Astrocyte of the cerebellum (primary cell): ENCODE measurements at places on chromosomes 7 and 10.

GRCh38 chr10:125123476-125124114, 36.8 kb downstream of the CTBP2 start:
- DNase-seq, result peak; percentile 71

GRCh38 chr7:11461946-11462345, 370.1 kb downstream of the THSD7A start:
- DNase-seq, result no peak

- no peak for DNase-seq
Measured at GRCh38 chr7:130673066-130673465, 4.5 kb upstream of the COPG2 start.

DNA sequence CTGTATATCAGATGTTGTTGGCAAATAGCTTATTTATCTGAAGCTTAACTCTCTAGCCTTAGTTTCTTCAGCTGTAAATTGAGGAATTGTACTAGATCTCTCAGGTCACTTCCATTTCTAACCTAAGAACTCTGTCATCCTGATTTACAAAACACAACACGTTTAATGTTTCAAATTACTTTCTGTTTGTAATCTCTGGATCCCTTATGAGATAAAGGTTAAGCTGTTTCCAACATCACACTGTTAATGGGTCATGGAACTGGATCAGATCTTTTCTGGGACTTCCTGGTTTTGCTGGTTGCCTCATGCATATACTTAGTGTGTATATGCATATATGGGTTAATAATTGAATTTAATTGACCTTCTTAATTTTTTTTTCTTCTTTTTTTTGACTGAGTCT, 9.9 kb downstream of the SAMD8 start:
- no peak for DNase-seq

- DNase-seq, result no peak
Measured at GRCh38 chr10:77946084-77946483, 19.5 kb upstream of the DLG5 start.

- no peak for DNase-seq
Measured at GRCh38 chr10:6473901-6474370, 106.1 kb downstream of the PRKCQ start.

DNA sequence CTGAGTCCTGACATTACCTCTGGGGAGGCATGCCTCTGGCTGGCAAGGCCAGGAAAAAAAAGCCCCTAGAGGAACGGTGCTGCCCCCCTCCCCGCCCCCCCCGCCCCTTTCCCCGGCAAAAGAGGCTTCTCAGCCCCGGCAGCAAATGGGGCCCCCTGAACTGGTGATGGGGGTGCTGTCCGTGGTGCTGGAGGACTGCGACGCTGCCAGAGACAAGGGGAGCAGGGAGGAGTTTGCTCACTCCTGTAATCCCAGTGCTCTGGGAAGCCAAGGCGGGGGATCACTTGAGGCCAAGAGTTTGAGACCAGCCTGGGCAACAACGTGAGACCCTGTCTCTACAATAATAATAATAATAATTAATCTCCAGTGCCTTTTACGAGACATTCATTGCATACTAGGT, 23.7 kb downstream of the SRRM3 start:
- no peak for DNase-seq

DNA sequence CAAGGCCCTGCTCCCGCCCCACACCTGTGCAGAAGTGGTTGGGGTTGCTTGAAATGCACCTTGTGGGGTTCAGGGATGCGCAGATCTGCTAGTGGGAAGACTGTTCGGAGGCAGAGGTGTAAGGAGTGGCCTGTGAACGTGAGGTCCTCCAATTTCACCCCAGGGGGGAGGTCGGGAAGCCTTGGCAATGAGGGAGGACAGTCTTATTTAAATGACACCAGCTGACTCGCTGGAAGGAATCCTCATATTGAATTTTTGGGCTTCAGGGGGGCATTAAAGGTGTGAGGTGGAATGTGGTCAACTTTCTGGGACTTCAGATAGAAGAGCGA, 218.8 kb upstream of the CELF2 start:
- no peak for DNase-seq

DNA sequence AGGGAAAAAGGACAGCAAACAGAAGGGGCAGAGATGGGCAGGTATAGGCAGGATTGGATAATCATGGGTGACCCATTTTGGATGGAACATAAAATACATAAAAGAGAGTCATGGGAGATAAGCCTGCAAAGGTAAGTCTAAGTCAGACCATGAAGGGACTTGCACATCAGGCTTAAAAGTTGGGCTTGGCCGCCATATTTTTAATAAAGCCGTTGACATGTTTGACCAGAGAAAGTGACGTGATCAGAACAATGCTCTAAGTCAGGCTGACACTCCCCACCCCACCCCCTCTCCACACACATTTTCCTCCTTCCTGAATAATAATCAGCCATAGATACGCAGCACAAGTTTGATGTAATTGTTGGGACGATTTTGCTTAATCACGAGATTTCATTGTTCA, 54.0 kb downstream of the MRPL32 start:
- DNase-seq, result no peak

DNA sequence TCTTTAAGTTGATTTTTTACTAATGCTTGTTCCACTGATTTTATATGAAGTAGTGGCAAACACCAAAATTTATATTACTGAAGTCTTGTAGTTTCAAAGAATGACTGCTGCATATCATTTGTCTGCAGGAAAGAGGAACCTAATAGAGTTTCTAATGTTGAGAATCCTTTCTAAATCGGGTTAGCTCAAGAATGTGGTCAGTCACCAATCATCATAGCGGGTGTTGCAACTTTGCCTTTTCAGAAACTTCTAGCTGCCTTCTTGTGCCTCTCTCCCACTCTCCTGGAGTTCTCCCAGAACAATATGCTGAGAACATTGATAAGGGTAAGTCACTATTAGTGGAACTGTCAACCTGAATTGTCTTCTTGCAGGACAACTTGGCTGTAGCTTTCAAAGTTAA, 524.8 kb upstream of the SORCS1 start:
- no peak for DNase-seq

DNA sequence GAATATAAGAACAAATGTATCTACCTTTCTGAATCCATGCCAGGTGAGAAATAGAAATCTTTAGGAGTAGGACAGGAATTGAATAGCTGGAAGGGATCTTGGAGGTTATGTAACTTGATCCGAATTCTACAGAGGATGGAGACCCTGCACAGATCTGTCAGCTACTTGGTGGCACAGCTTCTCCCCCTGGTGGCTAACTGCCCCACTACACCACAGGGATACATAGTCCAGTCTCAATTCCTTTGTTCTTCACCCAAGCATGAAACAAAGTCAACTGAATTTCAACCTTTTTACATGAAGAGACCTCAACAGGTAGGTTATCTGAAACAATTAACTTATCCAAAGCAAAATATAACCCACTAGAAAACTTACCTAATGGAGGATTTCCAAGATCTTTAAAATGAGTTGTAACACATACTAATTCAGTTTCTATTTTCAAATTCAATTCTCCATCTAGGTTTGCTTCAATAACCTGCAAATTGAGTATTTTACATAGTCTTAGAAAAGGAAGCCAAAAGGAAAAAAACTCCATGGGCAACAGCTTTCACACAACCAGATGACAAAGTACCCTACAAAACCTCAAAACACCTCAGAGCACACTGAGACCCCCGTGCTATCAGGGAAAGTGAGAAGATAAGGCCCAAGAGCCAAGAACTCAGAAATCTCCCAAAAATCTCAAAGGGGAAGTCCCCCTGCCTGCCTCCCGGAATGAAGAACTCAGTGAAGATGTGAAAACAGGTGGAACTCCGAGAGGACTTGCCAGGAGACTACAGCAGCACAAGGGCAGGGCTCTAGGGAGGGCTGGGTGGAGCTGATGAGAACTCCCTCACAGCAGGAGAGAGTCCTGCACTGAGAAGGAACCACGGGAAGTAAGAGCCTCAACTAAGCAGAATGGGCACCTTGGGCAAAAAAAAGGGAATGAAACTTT, 10.3 kb downstream of the HUS1 start:
- peak; percentile 73 for DNase-seq

DNA sequence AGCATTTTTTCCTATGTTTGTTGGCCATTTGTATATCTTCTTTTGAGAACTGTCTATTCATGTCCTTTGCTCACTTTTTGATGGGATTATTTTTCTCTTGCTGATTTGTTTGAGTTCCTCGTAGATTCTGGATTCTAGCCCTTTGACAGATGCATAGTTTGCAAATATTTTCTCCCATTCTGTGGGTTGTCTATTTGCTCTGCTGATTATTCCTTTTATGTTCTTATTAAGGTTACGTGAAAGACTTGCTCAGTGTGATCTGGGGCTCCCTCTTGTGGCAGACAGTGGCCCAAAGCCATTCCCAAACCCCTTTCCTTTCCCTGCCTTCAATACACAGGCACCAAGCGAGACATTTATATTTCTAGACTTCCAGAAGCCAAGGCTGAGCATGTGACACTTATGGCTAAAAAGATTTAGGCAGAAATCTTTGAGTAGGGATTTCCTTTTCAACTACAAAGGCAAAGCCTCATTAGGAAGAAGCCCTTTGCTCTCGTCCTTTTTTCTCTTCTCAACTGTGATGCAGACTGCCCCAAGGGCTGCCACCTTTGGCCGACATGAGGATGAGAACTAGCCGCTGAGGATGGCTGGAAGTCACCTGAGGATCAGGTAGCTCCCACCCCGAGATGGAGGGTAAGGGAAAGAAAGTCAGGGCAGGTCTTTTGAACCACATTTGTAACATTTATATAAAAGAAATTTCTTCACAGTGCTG, 23.6 kb downstream of the ST8SIA6 start:
- peak; percentile 74 for DNase-seq

- no peak for DNase-seq
Measured at GRCh38 chr10:52652431-52653262, 119.9 kb downstream of the MBL2 start.

- DNase-seq, result no peak
Measured at GRCh38 chr7:42624471-42624870, 287.4 kb downstream of the C7orf25 start.

DNA sequence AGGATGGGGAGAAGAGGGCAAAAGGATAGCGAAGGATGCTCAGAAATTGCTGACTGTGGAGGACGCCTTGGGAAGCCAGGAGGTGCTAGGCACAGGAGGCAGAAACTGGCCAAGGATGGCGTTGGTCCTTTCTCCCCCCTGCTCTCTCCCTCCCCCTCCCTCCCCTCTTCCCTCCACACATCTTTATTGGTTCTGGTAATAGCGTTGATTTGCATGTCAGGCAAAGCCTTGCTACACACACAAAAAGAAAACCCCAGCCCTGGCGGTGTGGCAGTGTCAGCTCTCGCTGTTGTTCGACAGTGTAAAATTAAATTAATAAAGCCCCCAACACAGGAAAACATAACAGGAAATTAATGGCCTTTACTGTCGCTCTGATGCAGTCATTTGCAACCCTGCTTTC, 47.2 kb downstream of the PAX2 start:
- DNase-seq, result no peak

- no peak for DNase-seq
Measured at GRCh38 chr10:30436191-30436611, 2.2 kb downstream of the MAP3K8 start.

DNA sequence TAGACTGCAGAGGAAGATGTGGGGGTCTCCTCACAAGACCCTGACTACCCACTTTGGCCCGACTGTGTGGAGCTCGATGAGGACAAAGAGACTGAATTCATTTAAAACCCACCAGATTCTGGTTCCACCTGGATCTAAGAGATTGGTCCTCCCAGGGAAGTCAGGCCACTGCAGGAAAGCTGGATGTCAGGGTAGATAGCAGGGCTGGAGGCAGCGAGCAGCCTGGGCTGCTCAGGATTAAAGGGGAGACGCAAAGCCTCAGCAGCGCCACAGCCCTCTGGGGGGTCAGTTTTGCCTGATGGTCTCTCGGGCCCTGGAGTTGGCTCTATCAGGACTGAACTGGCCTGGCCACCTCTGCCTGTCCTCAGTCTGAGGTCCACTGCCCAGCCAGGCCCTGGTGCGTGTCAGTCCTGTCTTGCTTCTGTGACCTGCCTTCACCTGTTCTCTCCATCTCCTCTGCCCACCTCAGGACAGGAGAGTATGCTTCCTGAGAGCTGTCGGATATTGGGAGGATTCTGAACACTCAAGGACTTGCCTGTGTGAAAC, 12.2 kb upstream of the KLRG2 start:
- DNase-seq, result no peak

- DNase-seq, result no peak
Measured at GRCh38 chr7:75740846-75741497, 2.2 kb upstream of the HIP1 start.

- DNase-seq, result no peak
Measured at GRCh38 chr10:131982185-131982756, 548 bp upstream of the BNIP3 start.

GRCh38 chr10:75033399-75034130, 77.9 kb upstream of the SAMD8 start:
- DNase-seq, result no peak

DNA sequence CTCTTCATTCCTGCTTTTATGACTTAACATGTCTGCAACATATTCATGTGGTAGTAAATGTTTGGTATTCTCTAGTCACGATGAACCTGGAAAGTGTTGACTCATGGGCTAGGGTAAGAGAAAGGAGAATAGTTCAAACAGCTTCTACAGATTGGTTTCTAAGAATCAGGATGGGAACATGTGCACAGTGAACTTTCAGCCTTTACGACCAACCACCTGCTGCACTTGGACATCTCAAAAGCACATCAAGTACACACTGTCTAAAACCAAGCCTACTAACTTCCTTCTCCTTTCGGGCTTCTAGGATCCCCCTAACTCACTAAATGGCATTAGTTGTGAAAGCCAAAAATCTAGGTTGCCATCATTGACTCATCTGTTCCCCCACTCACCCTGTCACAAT, 85.5 kb downstream of the CUL2 start:
- DNase-seq, result no peak

DNA sequence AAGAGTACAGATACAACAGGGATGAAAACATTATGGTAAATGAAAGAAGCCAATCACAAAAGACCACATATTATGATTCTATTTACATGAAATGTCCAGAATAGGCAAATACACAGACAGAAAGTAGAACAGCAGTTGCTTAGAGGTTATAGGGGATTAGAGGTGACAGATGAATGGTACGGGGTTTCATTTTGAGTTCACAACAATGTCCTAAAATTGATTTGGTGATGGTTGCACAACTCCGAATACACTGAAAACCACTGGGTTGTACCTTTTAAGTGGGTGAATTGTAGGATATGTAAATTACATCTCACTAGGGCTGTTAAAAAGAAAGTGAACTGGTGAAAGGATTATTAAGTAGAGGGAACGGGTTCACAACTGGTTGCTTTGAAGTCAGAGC, 76.3 kb upstream of the MRLN start:
- no peak for DNase-seq

DNA sequence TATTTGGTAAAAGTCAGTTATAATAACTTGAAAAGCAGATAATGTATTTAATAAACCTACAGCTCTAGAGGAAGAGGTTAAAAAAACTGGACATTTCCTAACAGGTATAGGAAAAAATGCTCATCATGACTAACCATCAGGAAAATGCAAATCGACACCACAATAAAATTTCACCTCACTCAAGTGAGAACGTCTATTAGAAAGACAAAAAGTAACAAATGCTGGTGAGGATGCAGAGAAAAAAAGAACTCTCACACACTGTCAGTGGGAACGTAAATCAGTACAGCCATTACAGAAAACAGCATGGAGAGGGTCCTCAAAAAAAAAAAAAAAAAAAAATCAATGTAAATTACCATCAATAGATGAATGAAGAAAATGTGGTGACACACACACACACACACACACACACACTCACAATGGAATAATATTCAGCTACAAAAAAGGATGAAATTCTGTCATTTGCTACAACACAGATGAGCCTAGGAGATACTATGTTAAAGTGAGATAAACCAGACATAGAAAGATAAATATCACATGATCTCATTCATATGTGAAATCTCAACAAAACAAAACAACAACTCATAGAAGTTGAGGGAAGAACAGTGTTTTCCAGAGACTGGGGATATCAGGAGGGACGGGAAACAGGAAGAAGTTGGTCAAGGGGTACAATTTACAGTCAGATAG, 20.1 kb downstream of the EPC1 start:
- no peak for DNase-seq
